ENCODE measurements at places on chromosomes 7 and 10.

GRCh38 chr7:47932466-47933037 lies 15.7 kb downstream of the PKD1L1 start:
- DNase-seq: no peak

- DNase-seq: no peak
Observed at GRCh38 chr7:108434010-108434409, 22.2 kb downstream of the NRCAM start.

- DNase-seq: no peak
Observed at GRCh38 chr10:118501637-118502440, 93.6 kb downstream of the PRLHR start.

- no peak for DNase-seq
Observed at GRCh38 chr10:29658984-29659965, 24.5 kb upstream of the SVIL start.

DNA sequence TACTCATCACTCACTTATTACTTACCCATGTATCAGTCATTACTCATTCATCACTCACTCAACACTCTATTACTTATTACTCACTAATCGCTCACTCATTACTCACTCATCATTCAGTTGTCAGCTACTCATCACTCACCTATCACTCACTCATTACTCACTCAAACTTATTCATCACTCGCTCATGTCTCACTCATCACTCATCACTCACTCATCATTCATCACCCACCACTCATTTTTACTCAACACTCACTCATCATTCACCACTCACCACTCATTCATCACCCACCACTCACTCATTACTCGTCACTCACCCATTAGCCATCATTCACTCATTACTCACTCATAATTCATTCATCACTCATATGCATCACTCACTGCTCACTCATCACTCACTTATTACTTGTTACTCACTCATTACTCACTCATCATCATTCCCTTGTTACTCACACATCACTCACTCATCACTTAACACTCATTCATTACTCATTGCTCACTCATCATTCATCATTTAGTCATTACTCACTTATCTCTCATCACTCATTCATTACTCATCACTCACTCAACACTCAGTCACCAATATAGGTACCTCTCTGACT lies 237.9 kb downstream of the ADARB2 start:
- DNase-seq: no peak

GRCh38 chr7:22617166-22617565 lies 109.8 kb upstream of the IL6 start:
- DNase-seq: no peak

GRCh38 chr7:35650751-35651150 lies 44.2 kb downstream of the HERPUD2 start:
- no peak for DNase-seq

- no peak for DNase-seq
Observed at GRCh38 chr7:30348083-30348560, 63.7 kb downstream of the ZNRF2 start.

DNA sequence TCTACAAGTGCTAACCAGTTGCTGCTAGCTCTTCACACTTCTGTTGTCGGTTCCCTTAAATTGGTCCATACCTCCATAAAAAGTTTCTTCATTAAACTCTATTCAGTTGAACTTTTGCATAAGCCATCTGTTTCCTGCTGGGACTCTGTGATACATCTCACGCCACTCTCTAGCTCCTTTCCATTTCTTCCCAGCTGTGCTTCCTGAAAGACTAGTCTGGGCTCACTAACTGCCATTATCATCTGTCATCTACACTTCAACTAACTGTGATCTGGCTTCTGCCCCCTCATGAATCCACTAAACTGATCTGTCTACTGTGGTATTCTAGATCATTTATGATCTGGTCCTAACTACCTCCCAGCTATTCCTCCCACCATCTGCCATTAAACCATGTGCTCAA lies 78.3 kb downstream of the ELAPOR2 start:
- no peak for DNase-seq

DNA sequence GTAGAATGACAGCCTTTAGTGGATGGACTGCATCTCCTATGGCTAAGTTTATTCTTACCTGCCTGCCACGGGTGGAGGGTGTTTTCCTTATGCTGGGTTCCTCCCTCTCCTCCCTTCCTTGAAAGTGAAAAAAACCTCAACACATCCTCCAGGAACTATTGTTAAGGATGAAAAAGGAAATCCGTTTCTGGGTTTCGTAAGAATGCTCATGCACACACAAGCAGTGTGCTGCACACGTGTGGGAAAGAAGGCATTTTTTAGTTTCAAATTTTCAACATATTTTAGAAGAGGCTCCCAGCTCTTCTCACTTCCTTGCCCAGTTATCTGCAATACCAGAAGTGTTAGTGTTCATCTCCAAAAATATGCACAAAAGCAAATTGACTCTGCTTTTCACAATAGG lies 90.6 kb downstream of the FAM171A1 start:
- DNase-seq: no peak

DNA sequence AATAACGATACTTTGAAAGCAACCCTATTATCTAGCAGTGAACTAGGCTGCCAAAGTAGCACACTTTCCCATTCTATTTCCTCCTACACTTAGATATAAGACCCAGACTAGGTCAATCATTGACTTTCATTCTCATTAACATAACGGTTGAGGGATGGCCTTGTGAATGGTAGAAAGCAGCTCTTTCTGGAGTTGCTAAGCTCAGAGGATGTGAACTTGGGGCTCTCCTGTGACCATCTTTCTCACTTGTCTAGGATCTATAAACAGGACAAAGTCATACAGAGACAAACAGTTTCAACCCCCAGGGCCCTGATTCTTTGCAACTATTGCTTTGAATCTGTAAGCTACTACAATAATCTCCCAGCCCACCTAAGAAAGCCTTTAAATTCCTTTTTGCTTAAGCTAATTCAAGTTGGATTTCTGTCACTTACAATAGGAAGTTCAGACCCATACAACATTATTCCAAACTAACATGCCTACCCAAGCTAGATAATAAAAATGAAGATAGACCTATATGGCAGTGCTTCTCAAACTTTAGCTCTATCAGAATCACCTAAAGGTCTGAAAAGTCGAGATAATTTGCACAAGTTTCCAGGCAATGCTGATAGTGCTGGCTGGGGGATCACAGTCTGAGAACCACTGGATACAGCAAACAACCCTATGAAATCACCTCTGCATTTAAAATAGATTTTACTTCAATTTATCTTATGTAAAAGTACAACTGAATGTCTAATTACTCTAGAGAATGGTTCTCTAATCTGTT lies 16.7 kb downstream of the P4HA1 start:
- no peak for DNase-seq

GRCh38 chr7:80581486-80582260 lies 56.8 kb upstream of the CD36 start:
- DNase-seq: no peak
